ENCODE measurements at places on chromosomes 16 and 17.

- peak; percentile 54 for DNase-seq
Observed at GRCh38 chr17:81558941-81559806, 7.0 kb upstream of the FAAP100 start.

GRCh38 chr16:49020436-49020835, 261.2 kb downstream of the CBLN1 start:
- no peak for DNase-seq

DNA sequence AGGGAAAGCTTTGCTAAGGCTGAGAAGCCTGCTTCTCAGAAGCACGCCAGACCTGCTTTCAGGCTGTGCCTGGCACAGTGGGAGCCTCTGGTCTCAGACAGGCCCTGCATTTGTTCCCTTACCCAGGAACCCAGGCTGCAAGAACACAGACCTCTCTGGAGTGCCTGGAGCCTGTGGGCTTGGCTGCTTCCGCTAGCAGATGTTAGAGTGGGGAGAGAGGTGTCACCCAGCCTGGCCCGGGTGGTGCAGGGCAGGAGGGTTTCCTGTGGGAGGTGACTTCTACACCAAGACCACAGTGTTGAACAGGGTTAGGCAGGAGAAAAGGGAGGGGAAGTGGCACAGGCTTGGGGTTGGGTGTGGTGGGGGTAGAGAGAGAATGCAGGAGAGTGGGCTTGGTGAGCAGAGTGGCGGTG, 35.8 kb upstream of the ADGRG1 start:
- DNase-seq: no peak

GRCh38 chr17:27326051-27326450, 32.1 kb downstream of the WSB1 start:
- no peak for DNase-seq

DNA sequence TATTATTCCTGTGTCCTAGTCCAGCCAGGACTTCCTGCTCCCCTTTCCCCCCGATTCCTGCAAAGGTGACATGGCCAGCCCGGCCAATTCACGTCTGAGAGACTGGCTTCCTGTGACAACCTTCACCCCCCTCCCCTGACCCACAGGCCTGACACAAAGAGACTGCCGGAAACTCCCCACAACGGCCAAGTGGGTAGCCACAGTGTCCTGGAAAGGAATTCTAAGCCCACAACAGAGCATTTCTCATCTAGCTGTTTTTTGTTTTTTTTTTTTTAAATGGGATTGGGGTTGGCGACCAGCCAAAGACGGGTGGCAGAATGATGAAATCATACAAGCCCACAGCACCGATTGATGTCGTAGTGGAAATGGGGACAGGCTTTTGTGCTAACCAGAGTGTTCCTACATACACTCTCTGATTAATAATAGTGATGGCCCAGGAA, 2.8 kb upstream of the XAF1 start:
- DNase-seq: no peak

GRCh38 chr16:24748242-24748641, 18.8 kb downstream of the TNRC6A start:
- no peak for DNase-seq

GRCh38 chr16:61324044-61324443, 712.2 kb downstream of the CDH8 start:
- DNase-seq: no peak

DNA sequence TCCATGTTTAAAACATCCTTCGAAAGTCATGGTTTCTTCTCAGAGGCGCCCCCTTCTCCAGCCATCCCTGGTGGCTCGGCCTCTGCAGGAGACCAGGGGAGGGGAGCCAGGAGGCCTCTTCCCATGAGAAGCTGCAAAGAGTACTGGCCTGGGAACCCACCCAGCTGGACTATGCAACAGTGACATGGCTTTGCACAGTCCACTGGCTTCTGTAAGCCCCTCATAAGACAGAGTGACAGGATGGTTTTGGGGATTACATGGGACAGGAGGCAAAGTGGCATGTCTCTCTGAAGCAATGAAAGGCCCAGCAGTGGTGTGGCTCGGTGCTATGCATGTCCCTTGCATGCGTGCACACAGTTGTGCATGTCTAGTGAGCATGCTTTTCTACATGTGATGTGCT, 99.5 kb downstream of the C16orf78 start:
- no peak for DNase-seq

GRCh38 chr17:62778990-62779681, 29.0 kb downstream of the MARCHF10 start:
- no peak for DNase-seq

GRCh38 chr16:31714903-31715504, 158.6 kb upstream of the ZNF267 start:
- DNase-seq: no peak

DNA sequence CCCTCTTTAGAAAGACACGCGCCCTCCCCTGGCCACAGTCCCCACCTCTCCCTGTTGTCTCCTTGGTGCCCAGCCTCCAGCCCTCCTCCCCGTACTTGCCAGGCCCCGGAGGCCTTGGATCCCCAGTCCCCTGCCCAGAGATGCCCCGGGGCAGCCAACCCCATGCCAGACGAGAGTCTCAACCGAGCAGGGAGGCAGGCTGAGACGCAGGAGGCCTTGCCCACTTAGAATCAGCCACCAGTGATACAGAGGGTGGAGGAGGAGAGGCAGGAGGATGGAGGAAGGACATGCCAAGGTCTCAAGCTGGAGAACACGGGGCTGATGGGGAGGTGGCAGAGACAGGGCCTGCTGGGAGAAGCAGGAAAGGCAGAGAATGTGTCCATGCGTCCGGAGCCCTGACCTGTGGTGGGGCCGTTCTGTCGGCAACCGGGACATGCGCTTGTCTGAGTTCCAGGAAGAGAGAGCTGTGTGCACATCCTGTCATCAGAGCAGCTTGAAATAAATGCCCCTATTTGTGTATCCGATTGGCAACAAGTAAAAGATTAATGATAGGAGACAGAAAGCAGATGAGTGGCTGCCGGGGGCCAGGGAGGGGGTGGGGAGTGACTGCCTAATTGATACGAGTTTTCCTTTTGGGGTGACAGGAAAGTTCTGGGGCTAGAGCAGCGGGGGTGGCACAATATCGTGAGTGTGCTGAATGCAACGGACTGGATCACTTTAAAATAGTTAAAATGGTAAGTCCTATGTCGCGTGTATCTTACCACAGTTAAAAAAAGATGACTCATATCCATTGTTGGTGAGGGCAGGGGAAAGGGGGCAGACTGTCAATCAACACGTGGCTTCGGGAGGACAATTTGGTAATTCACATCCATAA, 44.7 kb upstream of the MEAK7 start:
- DNase-seq: no peak

DNA sequence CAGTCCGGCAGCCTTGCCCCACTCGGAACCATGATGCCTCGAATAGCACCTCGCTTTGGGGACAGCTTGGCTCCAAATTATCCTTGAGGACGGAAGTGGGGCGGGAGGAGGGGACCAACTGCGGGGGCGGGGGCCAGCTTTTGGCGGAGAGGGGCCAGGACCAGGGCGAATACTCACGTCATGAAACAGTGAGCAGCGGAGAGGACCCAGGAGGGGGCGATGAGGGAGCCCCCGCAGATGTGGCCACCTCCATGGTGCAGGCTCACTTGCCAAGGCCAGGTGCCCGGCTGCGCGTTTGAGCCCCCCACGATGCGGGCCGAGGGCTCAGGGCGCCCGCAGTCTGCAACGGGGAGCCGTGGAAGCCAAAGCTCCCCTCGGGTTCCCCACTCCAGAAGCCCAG, 970 bp downstream of the PRSS36 start:
- DNase-seq: no peak

DNA sequence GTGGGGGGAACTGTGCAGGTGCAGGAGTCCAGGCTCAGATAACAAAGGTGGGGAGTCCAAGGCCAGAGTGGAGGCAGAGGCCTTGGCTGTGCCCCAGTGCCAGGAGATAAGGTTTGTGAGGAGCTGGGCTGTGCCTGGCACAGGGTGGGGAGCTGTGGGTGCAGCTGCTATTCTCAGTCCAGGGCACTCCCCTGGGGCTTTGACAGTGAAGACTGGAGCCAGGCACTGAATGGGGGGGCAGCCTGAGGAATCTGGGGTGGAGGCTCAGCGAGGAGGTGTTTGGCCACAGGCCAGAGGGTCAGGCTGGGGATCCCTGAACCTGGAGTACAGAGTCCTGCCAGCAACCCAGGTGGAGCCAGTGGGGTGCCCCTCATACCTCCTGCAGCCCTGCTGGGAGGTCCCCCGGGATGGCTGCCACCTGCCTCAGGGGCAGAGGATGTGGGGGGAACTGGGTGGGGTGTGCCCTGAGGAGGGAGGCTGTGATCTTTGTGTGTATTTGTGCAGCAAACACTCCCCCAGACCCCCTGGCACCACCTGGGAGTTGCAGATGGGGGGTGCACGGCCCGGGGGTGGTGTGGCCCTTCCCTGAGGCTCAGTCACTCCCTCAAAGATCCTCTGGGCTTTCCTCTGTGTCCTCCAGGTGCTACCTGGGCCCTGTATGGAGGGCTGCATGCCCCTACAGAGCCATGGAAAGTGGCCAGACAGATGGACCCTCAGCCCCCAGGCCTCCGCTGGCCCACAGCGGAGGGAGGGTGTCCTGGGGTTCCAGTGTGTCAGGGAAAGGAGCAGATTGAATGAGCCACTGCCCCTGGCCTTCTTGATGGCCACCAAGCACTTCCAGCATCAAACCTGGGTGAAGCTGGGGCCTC, 44.5 kb upstream of the SMPD3 start:
- no peak for DNase-seq

- no peak for DNase-seq
Observed at GRCh38 chr17:58328195-58329034, at the start of gene TSPOAP1. Gene TSPOAP1, minus strand, starts transcription at chr17:58328795. Its CDS starts 875 bp downstream, at chr17:58327920.

DNA sequence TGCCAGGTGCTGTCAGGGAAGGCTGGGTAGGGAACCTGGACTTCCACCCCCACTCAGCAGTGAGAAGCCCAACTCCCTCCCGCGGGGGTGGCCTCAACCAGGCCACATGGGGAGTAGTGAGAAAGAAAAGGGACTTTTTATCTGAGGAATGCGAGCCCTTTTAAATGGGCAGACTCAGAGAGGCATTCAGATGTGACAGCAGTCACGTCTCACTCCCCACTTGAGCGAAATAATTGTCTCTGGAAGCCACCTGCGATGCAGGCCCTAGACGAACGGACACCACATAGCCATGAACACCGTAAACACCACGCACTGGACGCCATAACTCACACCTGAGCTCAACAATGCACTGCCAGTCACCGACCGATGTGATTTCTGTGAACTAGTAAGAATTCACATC, 11.9 kb upstream of the CD300E start:
- no peak for DNase-seq

DNA sequence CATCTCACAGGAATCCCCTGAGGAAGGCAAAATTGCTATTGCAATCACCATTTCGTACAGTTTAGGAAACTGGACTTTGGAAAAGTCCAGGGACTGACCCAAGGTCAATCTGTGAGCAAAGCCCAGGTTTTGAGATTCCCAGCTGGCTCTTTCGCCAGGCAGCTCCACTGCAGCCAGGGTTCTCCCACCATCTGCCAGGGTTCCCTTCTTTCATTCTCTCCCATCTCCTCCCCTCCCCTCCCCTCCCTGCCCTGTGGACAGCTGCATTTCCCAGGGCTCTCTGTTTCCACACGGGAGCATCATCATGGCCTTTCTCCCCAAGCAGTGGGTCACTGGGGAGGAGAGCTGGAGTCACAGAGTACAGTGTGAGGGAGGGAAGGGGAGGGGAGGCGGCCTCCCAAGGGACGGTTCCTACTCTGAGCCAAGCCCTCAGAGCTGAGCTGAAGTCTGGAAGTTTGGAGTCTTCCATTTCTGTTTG, 11.9 kb upstream of the GSDMA start:
- peak; percentile 20 for DNase-seq

DNA sequence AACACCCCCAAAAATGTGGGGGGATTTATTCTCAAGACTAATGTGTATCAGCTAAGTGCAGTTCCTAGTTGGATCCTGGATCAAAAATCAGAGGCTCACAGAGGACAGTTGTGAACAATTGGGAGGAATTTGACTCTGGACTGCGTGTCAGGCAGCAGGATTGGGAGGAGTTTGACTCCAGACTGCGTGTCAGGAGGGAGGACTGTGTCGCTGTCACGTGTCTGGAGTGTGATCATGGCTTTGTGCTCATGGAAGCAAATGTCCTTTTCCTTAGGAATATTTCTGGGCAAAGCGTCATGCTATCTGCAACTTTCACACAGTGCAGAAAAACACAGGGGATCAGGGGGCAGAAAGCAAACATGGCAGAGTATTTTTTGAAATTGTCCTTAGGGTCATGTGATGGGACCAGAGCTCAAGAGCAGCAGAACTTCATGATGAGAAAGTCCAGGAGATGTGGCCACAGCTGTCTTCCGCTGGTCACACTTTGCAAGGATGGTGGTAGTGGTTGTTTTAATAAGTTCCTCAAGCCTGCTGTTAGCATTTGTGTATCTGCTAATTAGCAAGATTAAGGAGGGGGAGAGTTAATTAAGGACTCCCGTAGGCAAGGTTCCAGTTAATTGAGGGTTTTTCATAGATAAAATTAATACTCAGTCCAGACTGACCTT, 122.0 kb upstream of the CHMP6 start:
- no peak for DNase-seq

DNA sequence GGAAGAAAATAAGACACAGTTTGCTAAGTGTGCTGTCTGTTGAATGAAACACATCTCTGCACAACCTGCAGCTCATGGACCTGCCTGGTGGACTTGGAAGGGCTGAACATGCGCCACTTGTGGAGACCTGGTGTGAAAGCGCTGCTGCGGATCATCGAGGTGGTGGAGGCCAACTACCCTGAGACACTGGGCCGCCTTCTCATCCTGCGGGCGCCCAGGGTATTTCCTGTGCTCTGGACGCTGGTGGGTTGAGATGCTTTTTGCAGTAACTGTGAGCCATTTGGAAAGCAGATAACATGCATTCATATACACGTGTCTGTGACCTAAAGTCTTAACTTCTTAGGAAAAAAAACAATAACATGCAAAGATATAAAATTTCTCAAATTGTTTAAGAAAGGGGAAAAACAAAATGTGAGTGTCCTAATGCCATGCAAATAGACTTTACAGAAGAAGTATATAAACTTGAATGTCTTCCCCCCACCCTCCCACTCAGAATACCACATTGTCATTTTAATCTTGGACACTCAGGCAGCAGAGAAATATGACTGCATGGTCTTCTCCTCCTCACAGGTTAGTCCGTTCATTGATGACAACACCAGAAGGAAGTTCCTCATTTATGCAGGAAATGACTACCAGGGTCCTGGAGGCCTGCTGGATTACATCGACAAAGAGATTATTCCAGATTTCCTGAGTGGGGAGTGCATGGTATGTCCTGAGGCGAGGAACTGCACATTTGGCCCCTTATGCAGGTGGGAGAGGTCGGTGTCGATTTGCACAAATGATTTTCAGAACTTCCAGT, 65.6 kb downstream of the SEC14L1 start:
- no peak for DNase-seq
